D721Med (cell line): ENCODE measurements at places on chromosomes 12 and 14.

GRCh38 chr14:104753528-104754212 is 723 bp downstream of the SIVA1 start:
- DNase-seq, result no peak

DNA sequence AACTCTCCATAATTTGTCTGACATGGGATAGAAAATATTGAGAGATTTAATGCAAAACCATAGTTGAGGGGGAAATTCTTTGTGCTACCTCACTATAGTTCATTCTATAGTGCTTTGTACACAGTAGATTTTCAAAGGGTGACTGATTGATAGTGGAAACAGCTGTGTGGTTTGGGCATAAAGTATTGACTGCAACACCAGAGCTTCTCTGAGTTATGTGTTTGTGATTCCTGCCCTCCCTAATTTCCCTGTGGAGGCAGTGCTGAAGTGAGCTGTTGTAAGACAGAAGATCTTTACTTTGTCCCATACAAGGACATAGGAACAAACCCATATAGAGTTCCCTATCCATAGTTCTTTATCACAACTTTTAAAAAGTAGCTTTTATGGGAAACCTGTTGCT is 47.1 kb downstream of the PTPRQ start:
- no peak for DNase-seq

- no peak for DNase-seq
Measured at GRCh38 chr12:12882288-12882687, 9.1 kb upstream of the GPRC5A start.

DNA sequence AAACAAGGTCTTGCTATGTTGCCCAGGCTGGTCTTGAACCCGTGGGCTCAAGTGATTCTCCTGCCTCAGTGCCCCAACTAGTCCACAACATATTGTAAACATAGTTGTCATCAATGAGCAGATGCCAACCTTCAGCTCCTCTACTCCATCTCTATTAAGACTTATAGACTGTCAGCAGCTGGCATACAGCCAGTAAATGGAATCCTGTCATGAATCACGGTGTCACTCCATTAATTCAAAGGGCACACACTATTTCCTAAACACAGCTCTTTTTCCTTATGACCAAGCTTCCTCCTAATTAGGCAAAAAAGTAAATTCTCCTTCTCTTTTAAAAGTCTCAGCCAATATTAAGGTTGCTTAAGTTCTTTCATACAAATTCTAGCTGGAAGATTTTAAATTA is 111.2 kb downstream of the ITPR2 start:
- no peak for DNase-seq

DNA sequence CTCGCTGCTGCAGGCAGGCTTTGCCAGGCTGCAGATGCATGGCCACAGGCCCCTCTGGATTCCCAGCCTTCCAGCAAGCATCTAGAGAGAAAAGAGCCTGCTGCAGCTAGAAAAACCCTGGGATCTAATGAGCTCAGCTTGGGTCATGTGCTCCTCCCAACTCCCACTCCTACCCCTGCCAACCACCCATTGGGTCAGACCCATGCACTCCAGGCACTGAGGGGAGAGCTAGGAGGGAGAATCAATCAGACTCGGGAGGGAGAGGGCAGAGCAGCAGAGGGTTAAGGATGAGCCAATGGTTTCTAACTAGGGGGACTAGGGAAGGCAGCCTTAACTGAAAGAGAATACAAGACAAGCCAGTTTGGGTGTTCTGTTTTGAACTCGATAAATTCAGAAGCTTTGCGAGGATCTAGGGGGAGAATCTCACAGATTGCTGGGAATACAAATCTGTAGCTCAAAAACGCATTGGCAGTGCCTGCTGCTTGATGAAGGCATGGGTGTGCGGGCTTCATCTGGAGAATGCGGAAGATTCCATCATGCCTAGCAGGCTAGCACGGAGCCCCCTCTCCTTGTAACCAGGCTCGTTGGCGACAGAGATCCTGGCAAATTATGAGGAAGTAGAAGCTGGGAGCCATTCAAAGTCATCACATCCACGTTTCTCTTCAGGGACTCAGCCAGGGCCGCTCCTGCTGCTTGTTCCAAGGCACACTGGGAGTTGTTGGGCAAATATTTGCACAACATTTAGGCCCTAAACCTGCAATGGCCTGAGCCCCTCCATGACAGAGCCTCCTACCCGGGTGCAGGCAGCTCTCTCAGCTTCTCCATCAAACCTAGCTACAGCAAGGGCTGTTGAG is 56.4 kb downstream of the VCPKMT start:
- DNase-seq, result no peak
